ENCODE measurements at places on chromosomes 5 and 9.

DNA sequence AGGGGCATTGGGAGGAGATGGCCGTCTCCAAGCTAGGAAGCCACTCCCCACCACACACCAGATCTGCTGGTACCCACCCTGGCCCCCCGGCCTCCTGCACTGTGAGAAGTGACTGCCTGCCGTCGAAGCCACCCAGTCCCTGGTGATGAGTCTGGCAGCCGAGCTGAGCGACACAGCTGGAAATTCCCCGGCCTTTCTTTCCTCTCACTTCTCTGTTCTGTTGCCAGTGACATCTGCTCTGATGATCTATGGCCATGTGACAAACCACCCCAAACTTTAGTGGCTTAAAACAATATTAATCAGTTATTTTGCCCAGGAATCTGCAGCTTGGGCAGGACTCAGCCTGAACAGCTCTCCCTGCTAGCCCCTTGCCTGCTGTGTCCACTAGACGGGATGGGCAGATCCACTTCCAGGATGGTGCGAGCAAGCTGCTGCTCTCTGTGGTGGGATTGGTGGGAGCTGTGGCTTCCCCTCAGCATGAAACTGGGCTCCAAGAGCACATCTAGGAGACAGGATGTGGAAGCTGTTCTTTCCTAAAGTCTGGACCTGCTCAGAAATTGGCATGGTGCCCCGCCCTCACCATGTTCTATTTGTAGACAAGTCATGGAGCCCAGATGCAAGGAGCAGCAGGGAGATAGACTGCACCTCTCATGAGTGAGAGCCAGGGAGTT, 211.2 kb downstream of the GADD45G start:
- DNase-seq: no peak

DNA sequence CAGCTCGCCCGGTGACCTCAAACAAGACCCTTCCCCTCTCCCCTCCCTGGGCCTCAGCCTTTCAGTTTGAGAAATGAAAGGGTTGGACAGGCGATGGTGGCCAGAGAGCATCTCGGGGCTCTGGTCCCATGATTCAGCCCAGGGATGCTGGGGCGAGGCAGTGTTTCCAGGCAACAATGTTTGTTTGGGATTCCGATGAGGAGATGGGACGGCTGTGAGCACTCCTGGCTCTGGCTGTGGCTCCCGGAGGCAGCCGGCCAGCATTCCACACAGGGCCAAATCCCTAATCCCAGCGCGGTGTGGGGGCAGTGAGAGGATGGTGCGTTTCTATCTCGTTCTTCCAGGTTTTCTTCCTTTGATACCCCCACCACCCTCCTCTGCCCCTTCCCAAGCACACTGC, 66.0 kb downstream of the HMCN2 start:
- DNase-seq: peak; percentile 42

DNA sequence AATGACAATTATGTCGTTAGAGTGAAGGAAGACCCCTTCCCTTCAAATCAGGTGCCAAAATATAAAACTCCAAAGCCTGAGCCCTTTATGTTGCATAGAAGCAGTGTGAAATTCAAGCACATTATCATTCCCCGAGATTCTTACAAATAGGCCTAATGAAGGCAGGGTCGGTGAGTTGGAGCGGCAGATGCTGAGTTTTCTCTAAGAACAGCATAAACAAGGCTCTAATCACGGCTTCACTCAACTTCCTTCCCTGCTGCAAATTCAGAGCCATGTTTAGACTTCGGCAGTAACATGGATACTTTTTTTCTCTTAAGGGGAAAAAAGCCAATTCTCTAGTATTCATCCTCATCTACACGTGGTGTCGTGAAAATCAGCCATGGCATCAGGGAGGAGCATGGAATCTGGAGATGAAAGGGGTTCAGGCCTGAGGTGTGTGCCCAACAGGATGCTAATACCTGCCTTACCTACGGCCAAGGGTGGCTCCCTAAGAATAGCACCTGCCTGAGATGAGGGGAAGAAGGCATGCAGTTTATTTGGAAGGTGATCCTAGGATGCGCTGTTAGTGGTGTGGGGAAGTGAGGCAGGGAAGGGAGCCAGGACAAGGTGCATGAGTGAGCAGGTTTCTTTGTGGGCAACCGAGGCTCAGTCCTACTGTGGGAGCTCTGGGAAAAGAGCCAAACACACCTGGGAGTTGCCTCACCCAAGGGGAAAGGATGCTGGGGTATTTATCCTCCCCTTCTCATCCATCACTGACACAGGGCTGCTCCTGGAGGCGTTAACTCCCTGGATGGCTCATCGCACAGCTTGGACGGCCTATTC, 146.8 kb upstream of the TBC1D2 start:
- no peak for DNase-seq

GRCh38 chr5:42991404-42992087, 48.6 kb downstream of the ANXA2R start:
- DNase-seq: no peak

DNA sequence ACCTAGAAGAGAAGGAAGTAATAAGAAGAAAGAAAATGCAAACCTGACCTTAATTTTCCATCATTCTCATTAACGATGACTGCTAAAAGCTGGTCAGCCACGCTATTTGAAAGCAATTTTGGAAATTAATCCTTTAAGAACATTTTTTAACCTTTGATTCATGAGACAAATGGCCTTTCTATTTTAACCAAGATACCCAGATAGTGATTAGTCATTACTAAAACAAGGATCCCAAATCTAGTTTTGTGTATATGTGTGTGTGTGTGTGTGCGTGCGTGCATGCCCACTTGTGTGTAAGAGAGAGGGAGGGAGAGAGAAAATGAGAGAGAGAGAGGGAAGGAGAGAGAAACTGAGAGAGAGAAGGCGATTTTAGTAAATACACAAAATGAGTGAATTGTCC, 329.5 kb downstream of the DEPDC1B start:
- no peak for DNase-seq

DNA sequence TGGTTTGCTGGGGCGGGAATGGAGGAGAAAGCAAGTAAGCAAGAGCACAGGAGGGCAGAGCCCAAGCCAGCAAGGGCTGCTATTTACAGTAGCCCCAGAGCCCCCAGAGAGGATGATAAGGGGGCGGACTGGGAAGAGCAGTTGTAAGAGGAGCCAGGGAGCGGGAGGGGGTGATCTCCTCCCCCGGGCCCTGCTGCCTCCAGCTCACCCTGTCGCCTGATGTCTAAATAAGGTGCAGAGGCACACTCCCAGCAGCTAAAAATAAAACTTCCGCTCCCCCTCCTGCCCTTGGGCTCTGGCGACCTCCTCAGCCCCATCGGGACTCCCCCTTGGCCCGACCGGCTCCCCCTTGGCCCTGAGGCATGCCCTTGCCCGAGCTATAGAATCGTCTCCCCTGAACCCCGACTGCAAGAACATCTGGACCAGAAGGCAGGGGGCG, 14.4 kb upstream of the CCDC69 start:
- no peak for DNase-seq

DNA sequence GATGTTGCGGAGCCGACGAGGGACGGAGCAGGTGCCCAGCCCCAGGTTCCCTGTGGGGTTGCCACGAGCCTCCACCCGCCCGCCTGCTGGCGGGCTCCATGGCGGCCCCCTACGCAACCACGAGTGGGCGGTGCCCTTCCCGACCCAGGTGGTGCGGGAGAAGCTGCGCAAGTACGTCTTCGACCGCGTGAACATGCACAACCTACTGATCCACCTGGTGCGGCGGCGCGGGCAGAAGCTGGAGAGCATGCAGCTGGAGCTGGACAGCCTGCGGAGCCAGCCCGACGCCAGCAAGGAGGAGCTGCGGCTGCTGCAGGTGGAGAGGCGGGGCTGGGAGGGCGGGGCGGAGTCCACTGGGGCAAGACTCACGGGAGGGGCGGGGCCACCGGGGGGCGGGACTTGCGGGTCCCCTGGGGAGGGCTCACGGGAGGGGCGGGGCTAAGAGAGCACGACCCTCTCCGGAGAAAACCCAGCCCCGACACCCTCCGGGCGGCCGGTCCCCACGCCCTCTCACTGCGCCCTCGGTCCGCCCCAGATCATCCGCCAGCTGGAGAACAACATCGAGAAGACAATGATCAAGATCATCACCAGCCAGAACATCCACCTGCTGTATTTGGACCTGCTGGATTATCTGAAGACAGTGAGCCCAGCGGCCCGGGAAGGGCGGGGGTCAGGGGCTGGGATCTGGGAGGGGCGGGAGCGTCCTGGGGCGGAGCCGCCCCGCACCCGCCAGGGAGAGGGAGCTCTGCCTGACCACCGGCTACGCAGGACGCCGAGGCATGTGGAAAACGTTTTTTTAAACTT, 3.9 kb downstream of the CCDC183 start:
- DNase-seq: peak; percentile 92

DNA sequence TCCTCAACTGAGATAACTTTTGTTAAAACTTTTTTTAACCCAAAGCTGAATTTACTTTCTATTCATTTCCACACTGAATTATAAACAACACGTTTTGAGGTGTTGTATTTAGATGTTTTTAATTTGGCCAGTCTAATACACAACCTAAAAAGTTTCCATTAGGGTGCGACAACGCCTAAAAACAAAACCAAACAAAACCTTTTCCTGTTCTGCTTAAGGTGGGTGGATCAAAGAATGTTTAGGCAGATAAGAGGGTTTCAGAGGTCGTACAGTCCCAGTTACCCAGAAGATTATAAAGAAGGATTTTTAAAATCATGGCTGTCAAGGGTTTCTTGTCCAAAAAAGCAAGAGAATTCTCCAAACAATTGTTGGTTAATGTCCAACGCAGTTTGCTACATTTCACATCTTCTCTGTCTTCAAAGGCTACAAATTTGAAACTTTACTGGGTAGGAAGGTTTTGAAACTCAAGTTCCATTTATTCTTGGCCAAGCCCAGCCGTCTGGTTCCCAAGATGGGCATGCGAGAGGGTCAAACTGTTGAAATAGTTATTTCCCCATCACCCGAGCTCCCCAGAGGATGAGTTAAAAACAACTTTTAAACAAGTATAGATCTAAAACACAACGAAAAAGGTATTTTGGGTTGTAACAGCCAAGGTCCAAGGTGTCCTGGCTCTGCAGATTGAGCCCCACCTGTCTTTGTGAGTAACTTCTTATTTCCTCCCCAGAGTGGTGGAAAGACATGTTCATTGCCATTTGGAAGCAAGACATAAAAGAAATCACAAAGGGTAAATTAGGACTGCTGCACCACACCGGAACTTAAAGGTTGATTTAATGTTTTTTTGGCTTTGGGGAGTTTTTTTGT, 122.8 kb upstream of the MAP3K1 start:
- DNase-seq: no peak

GRCh38 chr5:53276825-53277224, 167.3 kb upstream of the MOCS2 start:
- no peak for DNase-seq

GRCh38 chr9:132026932-132027585, 52.6 kb downstream of the MED27 start:
- DNase-seq: no peak

DNA sequence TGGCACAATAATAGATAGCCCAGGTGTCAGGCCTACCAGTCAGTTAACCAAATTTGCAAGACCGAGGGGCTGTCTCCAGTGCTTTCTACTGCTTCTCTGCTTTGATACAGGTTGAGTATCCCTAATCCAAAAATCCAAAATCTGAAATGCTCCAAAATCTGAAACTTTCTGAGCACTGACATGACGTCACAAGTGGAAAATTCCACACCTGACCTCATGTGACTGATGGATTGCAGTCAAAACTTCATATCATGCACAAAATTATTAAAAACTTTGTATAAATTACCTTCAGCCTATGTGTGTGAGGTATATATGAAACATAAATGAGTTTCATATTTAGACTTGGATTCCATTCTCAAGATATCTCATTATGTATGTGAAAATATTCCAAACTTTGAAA, 213.5 kb upstream of the PANK3 start:
- DNase-seq: no peak

DNA sequence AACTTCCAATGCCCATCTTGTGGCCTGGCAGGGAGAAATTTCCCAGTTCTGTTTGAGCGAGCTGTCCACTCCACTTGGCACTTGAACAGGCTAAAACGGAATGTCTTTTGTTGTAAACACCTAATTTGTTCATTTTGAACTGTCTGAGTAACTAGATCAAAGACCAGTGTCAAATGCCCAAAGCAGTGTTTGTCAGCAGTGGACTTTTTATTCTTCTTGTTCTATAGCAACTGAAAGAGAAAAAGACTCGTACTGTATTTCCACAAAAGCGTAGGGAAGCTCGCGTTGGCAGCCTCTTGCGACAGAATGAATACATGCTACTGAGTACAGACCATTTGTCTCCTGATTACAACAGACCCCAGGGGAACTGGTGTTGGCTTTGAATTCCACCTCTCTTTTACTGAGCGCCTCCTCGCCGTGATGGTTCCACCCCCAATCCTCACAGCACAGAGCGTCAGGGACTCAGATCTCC, 601.8 kb upstream of the ZNF608 start:
- DNase-seq: no peak

DNA sequence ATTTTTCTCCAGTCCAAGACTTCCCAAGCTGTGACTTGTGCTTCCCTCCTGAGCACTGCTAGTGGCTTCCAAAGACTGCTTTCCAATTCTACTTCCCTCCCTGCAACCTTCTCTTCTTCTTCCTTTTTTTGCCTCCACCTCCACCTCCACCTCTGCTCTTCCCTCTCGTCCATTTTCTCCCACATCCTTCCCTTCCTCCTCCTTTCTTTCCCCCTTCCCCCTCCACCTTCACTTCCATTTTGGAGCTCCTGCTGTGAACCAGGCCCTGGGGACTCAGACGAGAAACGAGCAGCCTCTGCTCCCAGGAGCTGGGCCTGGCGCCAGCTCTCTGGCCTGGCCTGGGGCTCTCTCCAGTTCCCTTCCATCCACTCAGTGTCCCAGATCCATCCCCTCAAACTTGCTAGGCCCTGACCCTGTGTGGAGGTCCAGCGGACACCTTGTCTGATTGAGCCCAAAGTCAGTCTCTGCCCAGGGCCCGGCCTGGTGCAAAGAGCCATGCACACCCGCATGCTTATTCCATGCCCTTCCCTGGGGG, 5.6 kb downstream of the GADD45G start:
- DNase-seq: no peak

- DNase-seq: peak; percentile 54
Measured at GRCh38 chr9:92634712-92635605, 35.0 kb downstream of the IPPK start.

DNA sequence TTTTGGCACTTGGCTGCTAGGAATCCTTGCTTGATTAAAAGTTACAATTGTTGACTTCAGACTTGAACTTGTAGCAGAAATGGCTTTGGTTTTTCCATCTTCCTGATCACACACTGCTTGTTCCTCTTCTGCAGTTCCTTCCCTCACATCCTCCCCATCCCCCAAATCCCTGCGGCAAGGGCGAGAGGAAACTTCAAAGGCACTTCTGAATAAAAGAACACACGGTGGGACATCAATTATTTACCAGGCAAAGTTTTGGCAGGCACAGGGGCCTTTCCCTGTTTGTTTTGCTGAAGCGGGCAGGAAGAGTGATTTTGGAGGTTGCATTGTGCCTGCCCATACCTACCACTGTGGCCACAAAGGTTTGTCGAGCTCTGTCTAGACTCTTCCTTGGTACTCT, 260.9 kb downstream of the KIF4B start:
- DNase-seq: no peak

- no peak for DNase-seq
Measured at GRCh38 chr5:158642879-158643278, 456.8 kb downstream of the EBF1 start.

- no peak for DNase-seq
Measured at GRCh38 chr5:59767681-59768151, 125.8 kb downstream of the PDE4D start.

- no peak for DNase-seq
Measured at GRCh38 chr9:93082841-93083411, 13.1 kb upstream of the CARD19 start.
